ENCODE measurements at places on chromosomes 12 and 14. TPM values are rescaled to one million over a fixed set of nuclear protein-coding genes. Genes with fewer than 3 reads are reported as not detected.
A peak's percentile ranks its signal among the peaks of the same experiment; 100 is the strongest.

Gene CPM
- polyA plus RNA-seq, result 2.0 TPM

- peak; percentile 92 for DNase-seq
Observed at GRCh38 chr14:51539571-51540037, 112.1 kb upstream of the FRMD6 start.

DNA sequence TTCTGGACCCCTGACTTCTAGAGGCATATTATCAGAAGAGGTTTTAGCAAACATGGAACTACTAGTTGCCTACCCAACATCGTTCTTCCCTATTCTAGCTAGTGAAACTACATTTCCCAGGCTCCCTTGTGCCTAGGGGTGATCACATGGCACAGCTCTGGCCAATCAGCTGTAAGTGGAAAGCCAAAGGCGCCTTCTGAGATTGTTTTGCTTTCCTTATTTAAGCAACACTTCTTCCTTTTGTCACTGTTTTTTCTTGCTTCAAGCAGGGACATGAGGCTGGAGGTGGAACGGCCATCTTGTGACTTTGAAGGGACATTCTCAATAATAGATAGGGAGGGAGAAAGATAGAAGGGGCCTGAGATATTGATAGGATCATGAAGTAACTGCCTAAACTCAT, 136.7 kb downstream of the ZNF664 start:
- DNase-seq, result peak; percentile 5

DNA sequence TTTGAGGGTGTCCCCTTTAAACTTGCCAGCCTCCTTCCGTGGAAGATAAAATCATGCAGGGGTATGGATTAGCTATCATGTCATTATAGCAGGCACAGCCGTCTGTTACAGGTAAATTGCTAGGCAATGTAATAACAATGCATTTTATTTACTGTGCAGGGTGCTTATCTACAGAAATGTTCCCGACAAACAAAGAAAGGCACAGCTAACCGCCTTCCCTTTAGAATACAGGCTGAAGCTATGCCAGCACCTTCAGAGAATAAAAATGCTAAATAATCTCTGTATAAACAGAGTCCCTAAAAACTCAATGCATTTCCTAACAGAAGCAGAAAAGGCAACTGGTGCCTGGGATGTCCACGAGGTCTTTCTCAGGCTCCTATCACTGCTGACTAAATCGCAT, 239.2 kb downstream of the SPTSSA start:
- no peak for DNase-seq

DNA sequence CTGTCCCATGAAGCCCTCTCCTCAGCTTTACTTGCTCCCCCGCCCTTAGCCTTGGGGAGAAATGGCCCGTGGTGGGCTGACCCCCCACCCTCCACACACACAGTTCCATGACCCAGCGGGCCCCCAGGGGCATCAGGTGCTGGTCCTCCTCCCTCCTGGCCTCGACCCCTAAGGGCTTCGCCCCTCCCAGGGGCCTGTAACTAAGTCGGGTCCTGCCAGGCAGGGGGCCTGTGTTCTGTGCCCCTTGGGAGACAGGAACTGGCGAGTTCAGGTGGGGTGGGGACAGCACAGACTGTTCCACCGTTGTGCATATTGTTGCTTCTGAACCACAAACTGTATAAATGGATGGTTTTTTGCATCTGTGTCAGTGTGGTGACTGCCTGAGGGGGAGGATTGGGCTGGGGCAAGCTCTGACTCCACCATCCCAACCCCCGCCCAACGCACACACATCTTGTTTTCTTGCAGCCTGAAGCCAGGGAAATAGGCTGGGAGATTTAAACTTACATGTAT, 8.8 kb downstream of the TAMALIN start:
- DNase-seq, result no peak

All from IMR-90 (cell line).